ENCODE measurements at places on chromosomes 11 and 22. TPM values are rescaled to one million over a fixed set of nuclear protein-coding genes. Genes with fewer than 3 reads are reported as not detected.

GRCh38 chr11:133343951-133344350 lies 188.3 kb downstream of the OPCML start:
- no peak overlapping the region for H3K4me3 ChIP-seq
- no peak for DNase-seq
- H3K36me3 ChIP-seq, result no peaks in the 10 kb centered on the region
- no peaks in the 10 kb centered on the region for H3K27me3 ChIP-seq
- H3K4me1 ChIP-seq, result no peaks in the 10 kb centered on the region

DNA sequence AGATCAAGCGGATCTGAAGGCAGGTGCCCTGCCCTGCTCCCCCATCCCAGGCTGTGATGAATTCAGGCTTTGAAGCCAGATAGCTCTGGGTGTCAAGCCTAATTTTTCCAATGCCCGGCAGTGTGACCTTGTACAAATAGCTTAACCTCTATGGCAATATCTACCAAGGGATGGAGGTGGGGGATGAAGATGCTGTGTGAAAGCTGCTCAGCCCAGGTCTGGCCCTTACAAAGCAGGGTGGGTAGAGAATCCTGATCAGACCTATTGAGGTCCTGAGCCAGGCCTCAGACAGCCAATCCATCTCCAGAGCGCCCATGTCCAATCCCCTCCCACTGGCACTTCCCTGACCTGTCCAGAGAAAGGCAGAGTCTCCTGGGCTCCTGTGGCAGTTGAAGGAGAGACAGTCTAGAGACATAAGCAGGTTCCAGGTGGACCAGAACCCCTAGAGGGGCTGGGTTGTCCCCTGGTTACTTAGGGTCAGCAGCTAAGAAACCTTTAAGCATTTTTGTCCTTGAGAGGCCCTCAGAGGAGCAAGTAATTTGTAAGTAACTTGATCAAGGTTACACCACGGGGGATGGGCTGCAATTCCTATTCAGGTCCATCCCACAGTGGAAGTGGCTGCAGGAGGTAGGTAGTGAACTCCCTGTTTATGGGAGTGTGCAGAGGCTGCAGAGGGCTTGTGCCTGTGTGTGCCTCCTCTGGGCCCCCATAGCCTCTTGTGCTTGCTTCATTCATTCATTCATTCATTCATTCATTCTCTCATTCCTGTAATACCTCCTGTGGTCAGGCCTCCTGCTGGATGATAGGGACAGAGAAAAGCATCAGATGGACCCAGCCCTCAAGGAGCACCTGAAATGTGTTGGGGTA lies 10.4 kb downstream of the P2RY2 start:
- H3K4me3 ChIP-seq, result no peak overlapping the region
- no peaks in the 10 kb centered on the region for H3K4me1 ChIP-seq
- no peak for DNase-seq
- no peak overlapping the region for H3K27ac ChIP-seq

The OR52I2 gene
- total RNA-seq, result not detected

The PDGFB gene
- total RNA-seq, result not detected

DNA sequence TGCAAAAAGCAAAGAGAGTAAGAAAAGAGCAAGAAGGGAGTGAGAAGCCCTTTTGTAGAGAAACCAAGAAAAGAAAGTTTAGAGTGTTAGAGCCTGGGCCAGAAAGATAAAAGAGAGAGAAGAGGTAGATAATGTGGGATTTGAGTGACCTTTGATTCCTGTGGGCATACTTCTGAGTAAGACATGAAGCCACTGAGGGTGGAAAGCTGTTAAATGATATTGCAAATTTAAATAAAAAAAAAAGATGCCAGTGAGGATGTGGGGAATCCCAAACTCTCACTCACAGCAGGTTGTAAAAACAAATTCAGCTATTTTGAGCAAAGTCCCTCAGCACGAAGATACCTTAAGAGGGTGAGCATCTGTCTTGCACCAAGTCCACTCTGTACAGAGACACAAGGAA lies 59.4 kb upstream of the TOP3B start:
- H3K27ac ChIP-seq, result no peak overlapping the region
- no peak for DNase-seq
- no peaks in the 10 kb centered on the region for H3K36me3 ChIP-seq
- H3K4me1 ChIP-seq, result no peaks in the 10 kb centered on the region
- H3K27me3 ChIP-seq, result peaks cover 12% of the 10 kb centered on the region

- no peaks in the 10 kb centered on the region for H3K36me3 ChIP-seq
- no peak overlapping the region for H3K27ac ChIP-seq
- H3K4me3 ChIP-seq, result no peak overlapping the region
- H3K27me3 ChIP-seq, result no peaks in the 10 kb centered on the region
- H3K4me1 ChIP-seq, result no peaks in the 10 kb centered on the region
- DNase-seq, result no peak
These were observed 51.8 kb downstream of the THAP12 start for GRCh38 chr11:76329084-76329648.

DNA sequence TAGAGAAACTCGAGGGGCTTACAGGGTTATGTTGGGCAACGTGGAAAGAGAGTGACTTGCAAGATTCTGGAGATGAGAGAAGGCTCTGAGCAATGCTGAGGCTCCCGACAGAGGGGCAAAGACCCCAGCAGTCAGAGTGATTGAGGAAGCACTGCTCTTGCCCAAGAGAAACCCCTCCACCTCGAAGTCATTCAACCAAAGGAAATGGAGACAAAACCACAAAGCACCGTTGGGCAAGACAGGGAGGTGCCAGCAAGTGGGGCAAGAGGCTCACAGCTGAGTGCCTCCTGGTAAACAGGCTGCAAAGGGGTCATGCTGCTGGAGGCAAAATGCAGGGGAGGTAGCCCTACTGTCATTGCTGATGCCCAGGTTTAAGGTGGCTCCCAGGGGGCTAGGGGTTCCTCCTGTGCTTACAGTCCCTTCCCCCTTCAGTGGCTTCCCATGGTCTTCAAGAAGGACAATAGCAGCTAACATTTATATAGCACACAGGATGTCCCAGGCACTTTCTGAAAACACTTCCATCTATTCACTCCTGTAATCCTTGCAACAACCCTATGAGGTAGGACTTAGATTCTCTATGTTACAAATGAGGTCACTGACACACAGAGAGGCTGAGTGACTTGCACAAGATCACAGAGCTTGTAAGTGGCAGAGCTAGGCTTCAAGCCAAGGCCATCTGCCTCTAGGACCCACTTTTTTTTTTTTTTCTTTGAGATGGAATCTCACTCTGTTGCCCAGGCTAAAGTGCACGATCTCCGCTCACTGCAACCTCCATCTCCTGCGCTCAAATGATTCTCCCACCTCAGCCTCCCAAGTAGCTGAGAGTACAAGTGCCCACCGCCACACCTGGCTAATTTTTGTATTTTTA lies 18.1 kb upstream of the MYH9 start:
- no peak overlapping the region for H3K27ac ChIP-seq
- peak; percentile 63 for DNase-seq
- no peak overlapping the region for H3K4me3 ChIP-seq

- no peaks in the 10 kb centered on the region for H3K4me1 ChIP-seq
- no peak overlapping the region for H3K27ac ChIP-seq
- DNase-seq, result no peak
- no peaks in the 10 kb centered on the region for H3K36me3 ChIP-seq
- no peak overlapping the region for H3K4me3 ChIP-seq
- no peaks in the 10 kb centered on the region for H3K27me3 ChIP-seq
These were observed 151.0 kb downstream of the MPPED1 start for GRCh38 chr22:43562843-43563242.

The OOSP3 gene
- not detected for total RNA-seq

DNA sequence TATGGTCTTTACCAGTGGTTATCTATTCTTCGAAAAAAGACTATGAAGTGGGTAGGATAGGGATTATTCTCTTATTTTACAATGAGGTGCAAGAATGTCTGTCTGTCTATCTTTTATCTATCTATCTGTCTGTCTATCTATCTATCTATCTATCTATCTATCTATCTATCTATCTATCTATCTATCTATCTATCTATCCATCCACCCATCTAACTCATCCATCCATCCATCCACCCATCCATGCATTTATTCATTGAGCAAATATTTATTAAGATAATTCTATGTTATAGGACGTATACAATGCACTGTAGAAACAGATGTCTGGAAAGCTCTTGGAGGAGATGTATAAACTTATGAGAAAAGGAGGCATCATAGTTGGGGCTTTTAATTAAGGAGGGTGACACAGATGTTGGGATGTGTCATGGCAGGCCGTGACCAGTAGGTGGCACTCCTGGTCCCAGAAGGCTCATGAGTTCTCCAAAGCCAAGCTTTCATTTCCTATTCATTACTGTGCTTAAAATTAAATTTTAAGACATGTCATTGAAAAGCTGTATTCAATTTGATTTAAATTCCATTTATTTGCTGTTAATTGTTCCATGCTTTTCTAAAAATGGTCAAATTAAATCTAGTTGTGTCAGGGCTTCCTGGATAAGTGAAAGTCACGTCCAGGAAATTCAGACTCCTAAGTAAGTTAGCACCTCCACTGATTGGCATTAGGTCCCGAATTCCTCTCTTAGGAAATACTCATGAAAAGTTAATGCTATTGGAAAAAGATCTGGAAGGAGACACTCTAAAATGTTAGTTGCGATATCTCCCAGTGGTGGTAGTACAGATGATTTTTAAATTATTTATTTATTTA lies 19.0 kb upstream of the E2F8 start:
- H3K27ac ChIP-seq, result no peak overlapping the region
- H3K27me3 ChIP-seq, result 0 out of 2 replicates have a peak, but pooled peaks cover 5% of the 10 kb centered on the region
- H3K36me3 ChIP-seq, result no peaks in the 10 kb centered on the region
- DNase-seq, result peak; percentile 75

The KCNJ11 gene
- not detected for total RNA-seq

- H3K27me3 ChIP-seq, result no peaks in the 10 kb centered on the region
- peaks cover 47% of the 10 kb centered on the region for H3K4me1 ChIP-seq
- H3K27ac ChIP-seq, result peak overlapping the region; percentile 99
These were observed 107.1 kb upstream of the CD44 start for GRCh38 chr11:35031867-35032266.

GRCh38 chr11:65096926-65097325 lies 912 bp downstream of the VPS51 start:
- peaks cover 7% of the 10 kb centered on the region for H3K4me1 ChIP-seq
- DNase-seq, result no peak
- H3K4me3 ChIP-seq, result peak overlapping the region; percentile 93
- 0 out of 2 replicates have a peak, but pooled peaks cover 4% of the 10 kb centered on the region for H3K36me3 ChIP-seq
- H3K27me3 ChIP-seq, result no peaks in the 10 kb centered on the region

The PARVG gene
- not detected for total RNA-seq

The TRIM68 gene
- 15.2 TPM for total RNA-seq

GRCh38 chr11:68441466-68442230 lies 18.9 kb upstream of the PPP6R3 start:
- no peaks in the 10 kb centered on the region for H3K36me3 ChIP-seq
- no peak overlapping the region for H3K4me3 ChIP-seq
- no peaks in the 10 kb centered on the region for H3K27me3 ChIP-seq
- peaks cover 8% of the 10 kb centered on the region for H3K4me1 ChIP-seq
- DNase-seq, result peak; percentile 23

- H3K36me3 ChIP-seq, result no peaks in the 10 kb centered on the region
- H3K4me3 ChIP-seq, result no peak overlapping the region
- no peaks in the 10 kb centered on the region for H3K27me3 ChIP-seq
- H3K4me1 ChIP-seq, result no peaks in the 10 kb centered on the region
These were observed 452.3 kb downstream of the KCNA4 start for GRCh38 chr11:29564486-29564885.

- no peaks in the 10 kb centered on the region for H3K36me3 ChIP-seq
- DNase-seq, result no peak
- H3K27ac ChIP-seq, result no peak overlapping the region
- H3K27me3 ChIP-seq, result peaks cover 39% of the 10 kb centered on the region
- H3K4me1 ChIP-seq, result no peaks in the 10 kb centered on the region
These were observed 45.8 kb upstream of the TH start for GRCh38 chr11:2217211-2218030.

The OLFML1 gene
- not detected for total RNA-seq

The RASGRP2 gene
- not detected for total RNA-seq

DNA sequence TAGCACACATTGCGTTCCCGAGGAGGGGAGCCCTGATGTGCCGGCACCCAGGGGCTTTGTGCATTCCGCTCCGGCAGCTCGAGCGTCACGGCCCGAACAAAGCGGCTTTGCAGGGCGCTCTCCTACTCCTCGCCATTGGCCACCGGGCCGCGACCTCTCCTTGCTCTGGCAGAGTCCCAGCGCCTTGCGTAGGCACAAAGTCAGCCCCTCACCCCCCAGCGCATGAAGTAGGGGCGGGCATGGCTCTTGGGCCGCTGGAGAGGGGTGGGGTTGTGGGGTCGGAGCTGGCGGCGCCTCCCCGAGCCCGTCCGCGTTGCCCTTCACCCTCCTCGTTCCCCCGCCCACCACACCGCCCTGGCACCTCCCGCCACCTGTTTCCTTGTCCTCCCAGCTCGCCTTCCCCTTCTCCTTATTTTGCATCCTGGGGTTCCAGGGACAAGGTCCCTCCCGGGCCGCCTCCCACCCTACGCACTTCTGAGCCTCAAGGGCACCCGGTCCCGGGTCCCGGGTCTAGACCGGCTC lies 753 bp upstream of the PPARA start:
- peaks cover 6% of the 10 kb centered on the region for H3K4me1 ChIP-seq
- no peaks in the 10 kb centered on the region for H3K27me3 ChIP-seq
- peak; percentile 54 for DNase-seq

DNA sequence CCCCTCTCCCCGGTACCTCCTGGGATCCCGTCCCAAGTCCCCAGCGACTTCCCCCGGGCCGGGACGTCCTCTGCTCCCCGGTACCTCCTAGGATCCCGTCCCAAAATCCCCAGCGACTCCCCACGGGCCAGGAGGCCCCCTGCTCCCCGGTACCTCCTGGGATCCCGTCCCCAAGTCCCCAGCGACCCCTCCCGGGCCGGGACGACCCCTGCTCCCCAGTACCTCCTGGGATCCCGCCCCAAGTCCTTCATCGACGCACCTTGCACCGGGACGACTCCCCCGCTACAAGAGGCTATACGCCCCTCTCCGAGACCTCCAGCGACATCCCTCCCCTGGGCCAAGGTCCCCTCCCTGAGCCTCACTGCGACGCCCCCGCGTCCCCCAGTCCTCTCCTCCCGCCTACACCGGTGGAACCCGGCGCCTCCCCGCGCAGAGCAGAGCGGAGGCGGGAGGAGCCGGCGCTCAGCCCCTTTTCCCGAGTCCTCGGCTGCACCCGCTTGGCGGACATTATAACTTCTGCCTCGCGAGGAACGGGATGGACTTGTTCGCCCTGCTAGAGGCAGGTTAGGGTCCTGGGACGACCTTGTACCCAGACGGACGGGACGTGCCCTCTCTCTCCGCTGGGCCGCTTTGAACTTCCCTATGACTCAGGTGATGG lies 912 bp downstream of the KREMEN1 start:
- H3K36me3 ChIP-seq, result no peaks in the 10 kb centered on the region
- DNase-seq, result peak; percentile 68
- H3K4me3 ChIP-seq, result peak overlapping the region; percentile 70
- no peak overlapping the region for H3K27ac ChIP-seq
- peaks cover 8% of the 10 kb centered on the region for H3K4me1 ChIP-seq

GRCh38 chr22:29121124-29121523 lies 48.3 kb downstream of the KREMEN1 start:
- H3K4me3 ChIP-seq, result no peak overlapping the region
- no peaks in the 10 kb centered on the region for H3K36me3 ChIP-seq
- peak; percentile 44 for DNase-seq
- H3K4me1 ChIP-seq, result no peaks in the 10 kb centered on the region
- no peak overlapping the region for H3K27ac ChIP-seq
